HuH-7.5 (cell line): ENCODE measurements at places on chromosomes 13 and 19.

DNA sequence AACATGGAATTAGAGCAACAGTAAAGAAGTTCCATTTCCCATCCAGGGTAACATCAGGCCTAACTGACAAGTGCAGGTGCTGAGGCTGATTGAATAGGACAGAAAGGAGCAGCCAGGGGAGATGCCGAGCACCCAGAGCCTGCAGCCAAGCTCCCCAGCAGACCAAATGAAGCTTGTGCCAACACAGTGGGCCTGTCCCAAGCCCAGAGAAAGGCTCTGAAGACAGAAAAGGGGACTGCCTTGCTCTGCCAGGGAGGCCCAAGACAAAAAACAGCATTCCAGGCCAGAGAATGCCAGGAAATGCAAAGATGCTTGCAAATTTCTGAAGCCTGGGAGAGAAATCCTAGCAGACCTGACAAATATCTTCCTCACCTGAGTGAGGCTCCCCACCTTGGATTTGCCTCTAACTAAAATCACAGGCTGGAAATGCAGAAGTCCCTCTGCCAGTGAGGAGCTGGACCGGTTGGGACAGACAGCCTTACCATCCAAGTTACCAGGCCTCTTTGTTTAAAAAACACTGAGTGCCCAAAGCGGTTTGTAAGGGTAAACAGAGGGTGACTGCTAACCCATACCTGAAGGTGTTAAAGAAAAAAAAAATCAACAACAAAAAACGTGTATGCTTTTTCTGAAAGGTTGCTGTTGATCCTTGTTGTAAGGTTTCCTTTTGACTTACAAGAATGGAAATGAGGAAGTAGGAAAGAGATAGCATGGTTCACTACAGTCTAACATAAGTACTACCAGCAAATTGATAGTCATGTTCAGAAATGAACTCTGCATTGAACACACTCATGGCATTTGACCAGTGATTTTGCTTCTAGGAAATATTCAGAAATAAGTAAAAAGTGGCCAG lies 11.8 kb upstream of the HMGB1 start:
- DNase-seq, result no peak

- no peak for DNase-seq
These were observed 54.7 kb upstream of the WASF3 start for GRCh38 chr13:26502826-26503225.

DNA sequence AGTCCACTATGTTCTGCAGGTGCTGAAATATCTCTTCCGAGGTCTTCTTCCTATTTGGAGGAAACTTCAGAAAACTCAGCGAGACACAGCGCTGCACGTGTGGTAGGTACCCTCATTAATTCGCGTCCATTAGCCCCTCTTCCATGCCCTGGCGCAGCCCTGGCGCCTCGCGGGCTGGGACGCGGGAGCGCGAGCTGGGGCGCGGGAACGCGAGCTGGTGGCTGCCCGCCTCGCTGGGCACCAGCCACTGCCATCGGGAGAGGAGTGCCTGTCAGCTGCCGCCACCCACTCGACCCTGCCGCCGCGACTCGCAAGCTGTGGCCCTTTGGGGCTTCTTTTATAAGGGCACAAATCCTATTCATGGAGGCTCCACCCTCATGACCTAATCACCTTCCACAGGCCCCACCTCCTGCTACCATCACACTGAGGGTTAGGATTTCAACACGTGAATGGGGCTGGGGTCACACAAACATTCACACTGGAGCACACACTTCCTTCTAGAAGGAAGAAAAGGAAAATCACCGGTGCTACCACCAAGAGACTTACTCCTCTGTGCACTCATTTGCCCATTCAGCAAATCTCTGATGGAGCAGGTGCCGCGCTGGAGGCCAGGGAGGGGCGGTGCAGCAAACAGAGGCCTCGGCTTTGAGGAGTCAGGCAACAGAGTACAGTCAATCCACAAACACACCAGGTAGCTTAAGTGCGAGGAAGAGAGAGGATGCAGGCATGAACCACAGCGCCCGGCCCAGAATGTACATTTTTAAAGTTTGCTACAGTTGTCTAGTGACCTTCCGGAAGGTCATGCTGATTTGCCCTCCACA lies 43.0 kb upstream of the LATS2 start:
- DNase-seq, result no peak

DNA sequence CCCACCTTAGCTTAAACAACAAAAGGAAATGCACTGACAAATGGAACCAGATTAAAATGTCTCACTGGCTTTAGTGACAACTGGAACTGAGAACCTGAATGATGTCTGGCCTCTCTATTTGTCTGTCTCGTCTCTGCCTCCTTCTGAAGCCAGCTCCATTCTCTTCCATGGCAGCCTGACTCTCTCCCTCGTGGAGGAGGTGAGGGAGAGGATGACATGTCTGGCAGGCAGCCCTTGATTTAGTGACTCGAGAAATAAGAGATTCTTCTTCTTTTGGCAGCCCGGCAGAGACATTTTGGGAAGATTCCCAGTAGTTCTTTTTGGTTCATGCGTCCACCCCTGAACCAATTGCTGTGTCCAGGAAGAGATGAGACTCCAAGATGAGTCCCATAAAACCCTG lies 131.7 kb downstream of the KLF5 start:
- DNase-seq, result no peak

GRCh38 chr19:18308948-18309325 lies 13.9 kb downstream of the LSM4 start:
- no peak for DNase-seq

DNA sequence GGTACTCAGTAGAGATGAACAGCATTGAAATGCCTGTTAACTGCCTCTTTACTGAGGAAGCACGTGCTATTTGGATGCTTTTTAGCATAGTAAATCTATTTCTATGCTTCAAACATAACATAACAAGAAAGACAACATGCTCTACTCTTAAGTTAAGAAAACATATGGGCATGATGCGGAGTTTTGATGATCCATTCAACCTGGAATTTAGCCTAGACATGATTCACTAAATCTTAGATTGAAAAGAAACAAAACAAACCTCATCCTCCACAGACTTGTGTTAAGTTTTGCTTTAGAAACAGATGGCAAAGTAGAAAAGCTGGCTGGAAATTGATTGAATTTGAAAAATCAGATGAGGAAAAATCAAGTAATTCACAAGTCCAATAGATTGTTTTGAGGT lies 593.8 kb downstream of the OLFM4 start:
- DNase-seq, result no peak

DNA sequence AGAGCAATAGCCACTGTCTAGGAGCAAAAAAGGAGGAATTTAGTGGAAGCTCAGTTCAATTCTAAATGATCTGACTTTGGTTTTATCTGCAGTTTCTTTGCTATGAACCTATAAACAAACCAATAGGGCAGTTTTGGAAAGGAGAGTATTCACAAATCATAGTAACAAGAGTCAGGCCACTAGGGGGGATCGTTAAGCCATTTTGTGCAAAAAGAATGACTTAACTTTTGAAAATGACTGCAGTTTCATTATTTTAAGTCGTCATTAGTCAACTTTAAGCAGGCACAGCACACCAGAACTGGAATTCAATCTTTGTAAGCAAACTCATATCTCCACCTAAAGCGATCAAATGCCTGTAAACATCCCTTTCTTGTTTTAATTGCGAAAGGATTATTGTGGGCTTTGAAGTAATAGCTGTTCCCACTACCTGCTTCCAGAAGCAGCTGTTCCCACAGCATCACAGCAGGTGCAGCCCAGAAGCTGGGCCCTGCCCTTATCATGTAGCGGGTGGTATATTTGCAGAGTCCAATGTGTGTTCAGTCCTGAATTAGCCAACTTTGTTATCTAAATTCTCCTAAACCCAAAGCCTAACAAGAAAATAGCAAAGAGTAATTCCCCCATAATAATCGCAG lies 51.5 kb downstream of the SOX21 start:
- DNase-seq, result no peak

GRCh38 chr13:87131611-87132010 lies 539.6 kb upstream of the SLITRK5 start:
- DNase-seq, result no peak

DNA sequence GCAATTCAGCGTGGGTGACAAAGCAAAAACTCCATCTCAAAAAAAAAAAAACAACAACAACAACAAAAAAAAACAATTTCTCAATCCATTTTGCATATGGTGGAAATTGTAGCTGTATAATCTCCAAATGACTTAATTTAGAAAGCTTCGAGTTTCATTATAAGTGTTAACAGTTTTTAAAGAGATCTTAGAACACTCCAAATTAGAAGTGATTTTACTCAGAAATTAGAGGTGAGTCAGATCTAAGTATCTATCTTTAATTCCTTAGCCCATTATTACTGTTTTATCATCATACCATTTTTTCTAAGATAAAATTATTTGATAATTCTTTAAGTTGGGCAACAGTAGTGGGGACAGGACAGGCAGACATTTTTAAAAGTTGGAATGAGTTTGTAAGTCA lies 60.5 kb downstream of the ZMYM2 start:
- DNase-seq, result no peak
